ENCODE measurements at places on chromosomes 2 and 18.
A peak's percentile ranks its signal among the peaks of the same experiment; 100 is the strongest.

- no peak for DNase-seq
Measured at GRCh38 chr2:149291881-149292280, 38.5 kb upstream of the LYPD6 start.

DNA sequence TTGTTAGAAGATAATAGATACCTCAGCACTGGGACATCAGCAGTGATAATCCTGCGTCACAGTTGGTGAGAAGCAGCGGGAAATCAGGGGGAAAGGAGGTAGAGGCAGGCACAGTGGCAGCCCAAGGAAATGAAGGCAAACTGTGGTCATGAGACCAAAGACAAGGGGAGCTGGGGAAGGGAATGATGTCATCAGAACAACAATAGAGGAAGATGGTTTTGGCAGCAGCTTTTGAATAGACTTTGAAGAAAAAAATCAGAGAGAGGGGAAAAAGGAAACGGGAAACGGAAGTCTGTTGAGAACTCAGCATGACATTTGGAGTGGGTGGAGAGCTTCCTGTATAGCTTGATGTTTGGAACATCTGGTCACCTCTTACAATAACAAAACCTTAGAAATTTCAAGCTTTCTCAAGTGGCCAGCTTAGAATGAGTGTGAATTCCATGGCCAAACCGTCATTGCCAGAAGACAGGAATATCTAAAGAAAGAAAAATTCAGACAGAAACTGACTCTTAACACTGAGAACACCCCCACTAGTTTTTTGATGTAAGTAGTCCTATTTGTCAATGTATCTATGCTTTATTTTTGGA is 18.4 kb upstream of the YES1 start:
- DNase-seq: no peak

- no peak for DNase-seq
Measured at GRCh38 chr2:226665306-226665831, 134.3 kb downstream of the IRS1 start.

GRCh38 chr2:105886687-105887086 is 142.0 kb downstream of the NCK2 start:
- DNase-seq: no peak

GRCh38 chr2:111950236-111950635 is 51.8 kb downstream of the MERTK start:
- no peak for DNase-seq

- no peak for DNase-seq
Measured at GRCh38 chr2:53884883-53885282, 25.1 kb upstream of the GPR75 start.

DNA sequence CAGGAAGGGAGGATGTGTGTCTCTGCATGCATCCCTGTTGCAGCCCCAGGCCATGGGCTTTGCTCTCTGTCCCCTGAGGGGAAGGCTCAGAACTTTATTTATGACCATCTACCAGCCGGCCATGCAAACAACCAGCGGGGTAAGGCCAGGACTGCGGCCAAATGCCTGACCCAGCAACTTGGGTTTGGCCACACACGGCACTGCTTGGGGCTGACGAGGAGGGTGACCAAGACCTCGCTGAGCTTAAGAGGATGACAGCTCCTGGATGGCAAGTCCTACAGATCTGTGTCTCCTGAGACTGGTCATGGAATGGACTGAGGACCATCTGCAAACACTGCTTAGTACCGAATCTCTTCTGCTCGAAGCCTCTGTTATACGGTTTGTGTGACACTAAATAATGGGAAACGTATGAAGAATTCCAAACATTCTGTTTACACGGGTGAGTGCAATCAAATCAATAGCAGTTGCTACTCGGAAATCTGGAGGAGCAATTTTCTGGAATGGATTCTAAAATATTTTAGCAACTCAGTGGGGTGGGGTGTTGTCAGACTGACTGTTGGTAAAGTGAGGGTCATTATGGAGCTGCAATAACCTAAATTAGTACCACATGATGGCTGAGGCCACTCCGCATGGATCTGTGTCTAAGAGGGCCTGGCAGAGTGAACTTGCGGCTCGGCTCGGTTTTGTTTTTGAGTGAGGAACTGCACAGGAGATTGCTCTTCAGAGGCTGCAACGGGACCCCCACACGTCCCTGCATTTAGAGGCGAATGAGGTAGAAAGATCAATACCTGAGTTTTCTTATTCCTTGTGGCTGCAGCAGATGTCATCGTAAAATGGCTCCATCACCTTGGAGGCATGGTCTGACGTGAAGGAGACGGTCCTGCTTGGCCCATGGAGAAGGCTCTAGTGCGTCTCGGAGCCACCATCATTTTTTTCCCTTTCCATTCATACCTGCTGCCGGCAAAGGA is 26.6 kb downstream of the TMEM18 start:
- no peak for DNase-seq

DNA sequence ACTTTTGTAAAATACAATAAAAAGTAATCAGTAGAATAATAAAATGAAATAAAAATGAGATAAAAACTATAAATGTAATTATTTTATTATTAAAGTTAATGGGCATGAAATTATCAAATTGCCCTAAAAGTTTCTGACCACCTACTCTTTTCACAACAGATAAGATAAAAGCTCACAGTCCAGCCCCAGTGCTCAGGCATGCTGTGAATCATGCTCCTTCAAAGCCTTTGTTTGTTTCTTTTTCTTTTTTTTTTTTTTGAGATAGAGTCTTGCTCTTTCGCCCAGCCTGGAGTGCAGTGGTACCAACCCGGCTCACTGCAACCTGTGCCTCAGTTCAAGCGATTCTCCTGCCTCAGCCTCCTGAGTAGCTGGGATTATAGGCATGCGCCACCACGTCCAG is 181.7 kb downstream of the ANKRD44 start:
- DNase-seq: no peak

GRCh38 chr2:119574108-119574815 is 30.0 kb downstream of the CFAP221 start:
- DNase-seq: no peak

DNA sequence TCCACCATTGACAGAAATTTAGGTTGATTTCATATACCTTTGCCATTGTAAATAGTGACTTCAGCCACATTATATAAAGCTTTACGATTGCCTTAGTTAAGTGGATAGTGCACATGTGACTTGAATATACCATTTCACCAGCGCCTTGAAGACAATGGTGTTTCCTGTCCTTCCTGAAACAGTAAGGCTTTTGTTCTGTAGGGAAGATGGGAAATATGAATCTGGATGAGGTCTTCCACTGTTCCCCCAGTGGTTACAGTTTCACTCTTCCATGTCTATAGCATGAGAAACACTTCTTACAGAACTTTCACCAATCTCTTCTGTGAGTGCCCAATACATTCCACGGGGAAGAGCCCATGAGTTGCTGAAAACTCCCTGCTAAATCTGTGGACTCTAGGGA is 240.5 kb downstream of the TRIB2 start:
- no peak for DNase-seq

DNA sequence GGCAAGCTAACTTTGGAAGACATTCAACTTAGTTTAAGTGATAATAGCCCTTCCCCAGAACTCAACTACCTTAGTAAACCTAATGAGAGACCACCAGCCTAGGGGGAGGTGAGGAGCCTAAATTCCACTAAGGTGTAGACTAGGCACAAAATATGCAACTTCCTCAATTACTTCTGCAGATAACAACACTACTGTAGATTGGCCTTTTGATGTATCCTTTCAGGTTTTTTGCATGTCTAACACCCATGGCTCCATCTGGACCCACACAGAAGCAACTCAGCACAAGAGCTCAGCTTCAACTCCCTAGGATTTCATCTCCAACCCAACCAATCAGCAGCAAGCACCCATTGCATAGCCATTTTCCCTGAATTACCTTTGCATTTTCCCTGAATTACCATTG is 353.3 kb downstream of the AKAIN1 start:
- DNase-seq: no peak

- no peak for DNase-seq
Measured at GRCh38 chr18:55400590-55401541, 187.1 kb downstream of the TCF4 start.

GRCh38 chr18:55287149-55287806 is 300.7 kb downstream of the TCF4 start:
- no peak for DNase-seq

DNA sequence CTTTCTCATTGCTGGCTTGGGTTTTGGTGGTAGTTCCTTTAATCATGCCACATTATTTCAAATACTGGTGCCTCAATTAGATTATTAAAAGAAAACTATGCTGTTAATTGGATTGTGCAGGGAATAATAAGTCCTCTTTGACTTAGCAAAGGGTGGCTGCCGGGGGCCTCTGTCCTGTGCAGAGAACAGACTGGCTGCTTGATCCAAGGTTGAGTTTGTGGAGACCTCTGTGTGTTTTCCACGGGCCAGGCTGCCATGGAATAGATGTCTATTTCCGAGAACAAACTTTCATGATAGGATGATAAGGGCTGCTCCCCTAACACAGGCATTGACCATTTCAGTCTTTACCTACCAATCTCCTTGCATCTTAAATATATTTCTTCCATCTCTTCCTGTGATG is 30.4 kb upstream of the OTOS start:
- DNase-seq: no peak

DNA sequence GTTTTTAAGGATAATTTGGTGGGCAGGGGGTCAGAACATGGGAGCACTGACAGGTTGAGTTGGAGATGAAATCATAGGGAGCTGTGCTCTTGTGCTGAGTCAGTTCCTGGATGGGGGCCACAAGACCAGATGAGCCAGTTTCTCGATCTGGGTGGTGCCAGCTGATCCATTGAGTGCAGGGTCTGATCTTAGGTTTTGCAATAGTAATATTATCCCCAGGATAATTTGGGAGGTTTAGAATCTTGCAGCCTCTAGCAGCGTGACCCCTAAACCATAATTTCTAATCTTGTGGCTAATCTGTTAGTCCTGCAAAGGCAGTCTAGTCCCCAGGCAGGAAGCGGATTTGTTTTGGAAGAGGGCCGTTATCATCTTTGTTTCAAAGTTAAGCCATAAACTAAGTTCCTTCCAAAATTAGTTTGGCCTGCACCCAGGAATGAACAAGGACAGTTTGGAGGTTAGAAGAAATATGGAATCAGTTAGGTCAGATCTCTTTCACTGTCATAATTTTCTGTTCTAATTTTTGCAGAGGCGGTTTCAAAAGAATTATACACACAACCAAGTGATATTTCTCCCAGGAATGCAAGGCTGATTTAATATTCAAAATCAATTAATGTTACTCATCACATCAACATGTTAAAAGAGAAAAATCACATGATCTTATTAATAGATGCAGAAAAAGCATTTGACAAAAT is 23.0 kb downstream of the DBI start:
- DNase-seq: no peak

- no peak for DNase-seq
Measured at GRCh38 chr18:3391704-3392466, 58.1 kb upstream of the TGIF1 start.

DNA sequence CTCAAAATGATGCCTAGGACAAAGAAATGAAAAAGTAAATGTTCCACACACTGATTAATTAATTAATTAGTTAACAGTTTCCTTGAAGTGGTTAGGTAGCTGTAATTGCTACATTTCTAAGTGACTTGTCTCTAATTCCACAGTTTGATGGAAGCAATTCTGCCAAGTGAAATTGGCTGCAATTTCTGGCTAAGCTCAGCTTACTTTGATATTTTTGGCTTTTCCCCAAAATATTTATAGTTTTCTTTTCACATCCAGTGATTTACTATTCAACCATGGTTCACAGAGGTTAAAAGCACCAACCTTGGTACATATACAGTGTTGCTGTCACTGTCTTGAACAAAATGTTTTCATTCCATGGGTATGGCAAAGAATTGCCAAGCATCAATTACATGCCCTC is 459.5 kb upstream of the CDH20 start:
- no peak for DNase-seq

DNA sequence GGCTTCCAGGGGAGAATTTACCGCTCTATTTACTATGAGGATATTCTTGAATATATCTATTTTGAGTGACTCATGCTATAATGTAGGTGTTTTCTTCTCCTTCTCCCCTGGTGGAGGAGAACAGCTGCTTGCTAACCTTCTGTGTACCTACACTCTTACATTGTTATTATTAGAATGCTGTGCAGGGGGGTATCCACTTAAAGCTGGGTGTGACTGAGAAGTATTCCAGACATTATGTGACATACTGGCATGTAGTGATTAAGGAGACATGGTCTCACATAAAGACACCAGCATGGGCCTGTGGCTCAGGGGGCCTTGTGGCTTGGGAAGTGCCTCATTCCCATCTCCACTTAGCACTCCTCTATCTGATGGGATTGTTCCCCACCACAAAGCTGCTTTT is 287.9 kb downstream of the PTPRM start:
- no peak for DNase-seq

DNA sequence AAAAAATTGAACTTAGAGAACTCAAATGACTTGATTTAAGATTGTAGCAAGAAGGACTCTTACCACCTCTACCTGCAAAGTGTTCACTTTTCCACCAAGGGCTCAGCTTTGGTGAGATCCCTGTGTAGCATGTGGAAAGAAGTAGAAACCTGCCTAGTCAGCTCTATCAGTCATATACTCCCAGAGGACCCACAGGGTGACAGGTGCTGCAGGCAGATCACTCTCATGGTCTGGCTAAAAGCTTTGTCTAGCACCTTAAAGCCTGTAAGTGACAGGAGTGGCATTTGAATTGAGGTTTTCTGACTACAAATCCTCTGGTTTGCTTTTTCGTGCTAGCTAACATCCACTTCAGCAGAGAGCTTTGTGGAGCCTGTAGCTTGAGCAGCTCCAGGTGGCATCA is 18.7 kb upstream of the NEMP2 start:
- no peak for DNase-seq

DNA sequence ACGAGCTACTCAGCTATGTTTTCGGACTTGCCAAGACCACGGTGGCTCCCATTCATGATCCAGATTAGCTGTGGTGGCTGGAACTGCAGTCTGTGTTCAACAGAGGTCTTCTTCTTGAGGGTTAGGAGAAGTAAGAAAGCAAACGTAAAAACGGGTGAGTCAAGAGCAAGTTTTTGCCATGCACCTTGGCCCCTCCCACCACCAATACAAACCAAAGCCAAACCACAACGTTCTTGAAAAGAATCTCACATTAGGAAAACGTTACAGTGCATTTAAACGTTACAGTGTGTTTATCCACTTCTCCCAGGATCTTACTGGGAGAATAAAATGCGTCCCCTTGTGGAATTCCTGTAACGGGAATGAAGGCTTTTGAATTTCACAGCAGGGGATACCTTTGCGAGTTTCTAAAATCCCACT is 725 bp downstream of the FBXO48 start:
- DNase-seq: peak; percentile 70

- DNase-seq: no peak
Measured at GRCh38 chr18:46886893-46887292, 30.4 kb downstream of the PIAS2 start.

DNA sequence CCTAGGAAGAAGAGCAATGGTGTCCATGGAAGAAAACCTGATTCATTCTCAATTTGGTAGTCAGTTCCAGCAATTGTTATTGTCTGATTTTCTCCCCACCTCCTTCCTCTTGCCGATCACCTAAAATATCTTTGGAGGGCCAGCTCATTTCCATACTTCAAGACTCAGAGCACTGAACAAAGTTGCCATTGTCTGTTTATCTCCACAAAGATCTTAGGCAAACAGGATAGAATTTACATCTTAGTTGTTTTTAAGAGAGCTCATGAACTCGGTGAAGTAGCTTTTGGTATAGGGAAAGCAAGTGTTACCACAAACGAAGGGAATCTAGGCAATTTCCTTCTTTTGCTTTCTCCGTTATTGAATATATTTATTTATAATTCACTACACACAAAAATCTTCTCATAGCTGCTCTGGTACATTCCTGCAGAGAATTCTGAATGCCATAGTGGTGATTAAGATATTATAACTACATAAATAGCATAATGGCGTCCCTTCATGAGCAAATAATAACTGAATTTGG is 41.5 kb upstream of the CHST9 start:
- no peak for DNase-seq

Data from stimulated activated CD8-positive, alpha-beta memory T cell treated with anti-CD3 and anti-CD28 coated beads, Interleukin-4, amount 100 ng/mL, for 48 hours (primary cell).